Brain (organoid and tissue), 16 donors: ENCODE measurements at places on chromosomes 5 and 9.
A peak's percentile ranks its signal among the peaks of the same experiment; 100 is the strongest.

DNA sequence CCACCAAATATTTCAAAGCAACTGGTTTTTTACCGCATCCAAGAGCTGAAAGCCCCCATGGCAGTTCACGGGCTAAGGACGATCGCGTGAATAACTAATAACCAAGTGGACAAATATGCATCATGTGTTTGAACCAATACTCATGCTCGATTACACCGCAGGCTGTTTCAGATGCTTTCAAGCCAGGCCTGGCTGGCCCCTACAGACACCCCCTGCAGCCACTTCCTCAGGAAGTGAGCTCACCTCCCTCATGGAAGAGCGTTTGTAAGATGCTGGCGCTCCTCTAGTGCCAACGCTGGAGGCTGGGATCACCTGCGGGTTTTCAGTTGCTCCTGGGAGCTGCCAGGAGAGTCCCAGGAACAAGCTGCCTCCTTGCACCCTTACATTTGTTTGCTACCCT is 53.9 kb upstream of the PTCH1 start:
- DNase-seq = no peak

- DNase-seq = no peak
Measured at GRCh38 chr9:126439402-126439765, 112.8 kb downstream of the MVB12B start.

DNA sequence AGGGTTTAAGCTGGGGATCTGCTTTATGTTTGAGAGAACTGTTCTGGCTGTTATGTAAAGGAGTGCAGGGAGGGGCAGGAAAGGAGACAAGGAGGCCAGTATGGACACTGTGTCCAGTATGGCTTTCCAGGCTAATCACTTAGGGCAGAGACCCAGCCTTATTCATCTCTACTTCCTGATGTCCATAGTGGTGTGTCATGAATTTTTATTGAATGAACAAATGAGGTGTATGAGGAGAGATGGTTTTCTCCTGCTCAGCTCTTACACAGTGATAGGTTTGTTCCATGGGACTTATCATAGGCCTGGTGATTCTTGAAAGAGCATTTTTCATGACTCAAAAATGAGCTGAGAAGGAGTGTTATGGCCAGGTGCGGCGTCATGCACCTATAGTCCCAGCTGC is 20.5 kb upstream of the FGFR4 start:
- no peak for DNase-seq

DNA sequence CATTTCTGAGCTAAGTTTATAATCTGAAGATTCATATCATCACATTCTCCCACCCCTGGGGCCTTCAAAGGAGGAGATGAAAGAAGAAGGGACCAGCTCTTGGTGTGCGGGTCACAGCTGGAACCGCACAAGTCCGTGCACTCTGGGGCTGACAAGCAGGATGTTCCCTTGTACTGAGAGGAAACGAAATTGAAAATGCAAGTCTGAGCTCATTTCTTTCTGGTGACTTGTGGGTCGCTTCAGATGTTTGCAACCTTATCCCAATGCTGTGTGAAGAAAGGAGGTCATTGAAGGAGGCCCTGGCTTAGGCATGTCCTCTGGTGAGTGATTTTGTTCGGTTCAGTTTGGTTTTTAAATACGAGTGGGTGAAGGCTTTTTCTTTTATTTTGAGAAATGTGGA is 59.6 kb downstream of the C9orf152 start:
- DNase-seq = no peak

GRCh38 chr5:139395844-139396640 is 1.1 kb upstream of the PROB1 start:
- no peak for DNase-seq

GRCh38 chr5:51960617-51961121 is 577.4 kb downstream of the ISL1 start:
- DNase-seq = peak; percentile 65

DNA sequence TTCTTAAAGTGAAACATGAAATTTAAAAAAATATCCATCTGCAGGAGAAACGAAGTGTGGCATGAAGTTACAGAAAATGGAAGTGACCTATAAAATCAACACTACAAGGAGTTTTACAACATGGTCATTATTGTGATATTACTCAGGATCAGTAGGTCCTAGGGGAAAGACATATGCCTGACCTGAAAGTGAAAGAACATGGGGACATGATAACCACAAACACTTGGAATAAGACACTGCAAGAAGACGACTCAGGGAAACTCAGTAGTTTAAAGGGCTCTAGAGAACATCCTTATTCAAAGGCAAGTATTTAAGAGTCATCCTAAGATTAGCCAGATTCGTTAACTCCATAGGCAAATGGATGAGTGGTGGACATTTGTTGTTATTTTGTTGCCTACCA is 19.9 kb upstream of the LPAR1 start:
- no peak for DNase-seq

DNA sequence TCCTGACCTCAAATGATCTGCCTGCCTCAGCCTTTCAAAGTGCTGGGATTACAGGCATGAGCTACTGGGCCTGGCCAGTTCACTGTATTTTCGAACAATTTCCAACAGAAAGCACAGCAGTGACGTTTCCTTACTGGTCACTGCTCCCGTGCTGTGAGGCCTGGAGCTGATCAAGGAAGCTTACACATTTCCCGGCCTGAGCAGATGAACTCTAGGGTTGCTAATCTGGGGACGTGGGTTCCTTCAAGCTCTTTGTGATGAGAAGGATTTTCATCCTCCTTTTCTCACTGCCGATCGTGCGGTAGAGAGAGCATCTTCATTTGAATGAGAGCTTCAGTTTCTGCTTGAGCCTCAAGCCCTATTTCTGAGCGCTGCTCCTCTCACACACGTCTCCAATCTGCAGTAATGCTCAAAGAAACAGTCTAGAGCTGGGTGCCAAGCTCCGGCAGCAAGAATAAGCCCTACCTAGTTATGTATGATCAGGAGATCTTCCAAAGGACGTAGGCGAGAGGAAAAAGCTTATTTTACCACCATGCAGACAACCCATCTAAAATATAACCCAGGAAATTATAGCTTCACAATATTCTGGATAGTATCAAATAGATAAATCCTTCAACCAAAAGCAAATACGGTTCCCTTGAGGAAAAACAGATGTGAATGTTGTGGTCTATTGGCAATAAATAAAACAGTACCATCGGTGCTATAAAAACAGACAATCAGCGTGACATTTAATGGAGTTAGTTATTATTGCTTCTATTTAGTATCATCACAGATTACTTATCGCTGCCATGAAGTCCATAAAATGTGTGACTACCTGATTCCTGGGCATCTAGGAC is 7.3 kb upstream of the SPATA24 start:
- no peak for DNase-seq

DNA sequence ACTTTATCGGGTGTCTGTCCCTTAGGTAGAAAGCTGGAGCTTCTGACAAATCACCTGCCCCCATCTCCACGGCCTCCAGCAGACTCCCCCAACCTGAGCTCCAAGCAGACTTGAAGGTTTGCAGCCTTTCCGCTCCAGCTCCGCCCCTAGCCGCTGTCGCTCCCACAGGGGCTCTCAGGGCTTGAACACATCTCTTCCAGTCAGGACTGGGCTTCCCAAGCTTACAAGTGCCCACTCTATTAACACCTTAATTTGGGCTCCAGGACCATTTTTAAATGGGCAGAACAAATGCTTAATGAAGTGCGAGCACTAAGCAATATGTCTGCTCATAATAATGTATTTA is 17.2 kb upstream of the SLC25A51 start:
- DNase-seq = no peak

GRCh38 chr5:144332265-144332664 is 161.6 kb downstream of the KCTD16 start:
- no peak for DNase-seq

GRCh38 chr5:151092762-151093161 is 11.9 kb upstream of the TNIP1 start:
- no peak for DNase-seq

DNA sequence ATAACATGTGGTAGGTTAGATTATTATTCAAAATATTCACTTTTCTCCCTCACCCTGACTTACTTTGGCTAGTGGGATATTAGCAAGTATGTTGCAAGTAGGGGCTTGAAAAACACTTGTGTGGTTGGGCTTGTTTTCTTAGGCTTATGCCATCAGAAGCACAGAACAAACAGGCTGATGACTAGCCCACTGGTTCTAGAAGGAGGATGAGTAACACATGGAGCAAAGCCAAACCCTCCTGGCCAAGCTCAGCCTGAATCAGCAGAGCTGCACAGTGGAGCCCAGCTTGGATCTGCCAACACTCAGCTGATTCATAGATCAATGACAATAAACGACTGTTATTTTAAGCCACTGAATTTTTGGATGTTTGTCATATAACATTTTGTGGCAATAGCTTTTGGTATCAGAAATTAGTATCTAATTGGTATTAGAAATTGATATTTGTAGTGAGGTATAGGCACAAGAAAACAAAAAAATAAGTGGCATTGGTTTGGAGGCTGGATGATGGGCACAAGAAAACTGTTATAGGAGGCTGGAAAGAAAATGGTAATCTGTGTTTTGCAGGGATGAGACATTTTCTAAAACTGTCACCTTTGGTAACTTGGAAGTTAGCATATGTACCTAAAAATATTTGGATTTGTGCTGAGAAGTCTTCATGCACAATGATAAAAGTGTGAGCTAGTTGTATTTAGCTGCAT is 46.1 kb upstream of the ZBED3 start:
- peak; percentile 33 for DNase-seq

DNA sequence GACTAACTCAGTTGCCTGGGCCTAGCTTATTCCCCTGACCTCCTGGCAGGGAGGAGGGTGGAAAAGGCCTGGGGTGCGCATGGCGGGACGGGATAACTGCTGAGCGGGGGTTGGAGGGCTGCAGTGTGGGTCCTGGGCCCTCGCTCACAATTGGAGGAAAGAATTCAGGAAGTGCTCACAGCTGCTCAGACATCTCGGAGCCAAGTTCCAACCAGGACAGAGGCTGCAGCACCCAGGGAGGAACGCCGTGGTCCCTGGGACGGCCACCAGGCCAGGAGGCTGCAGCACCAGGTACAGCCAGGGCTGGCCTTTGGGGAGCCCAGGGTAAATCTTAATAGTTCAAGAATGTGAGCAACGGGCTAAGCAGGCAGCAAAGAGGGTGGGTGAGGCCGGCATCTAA is at the start of gene SPAAR:
TSS of gene SPAAR (plus strand) at position 217 of the 400 bp plus-strand sequence. CDS start 974 bp downstream, outside the sequence.
- DNase-seq = no peak

DNA sequence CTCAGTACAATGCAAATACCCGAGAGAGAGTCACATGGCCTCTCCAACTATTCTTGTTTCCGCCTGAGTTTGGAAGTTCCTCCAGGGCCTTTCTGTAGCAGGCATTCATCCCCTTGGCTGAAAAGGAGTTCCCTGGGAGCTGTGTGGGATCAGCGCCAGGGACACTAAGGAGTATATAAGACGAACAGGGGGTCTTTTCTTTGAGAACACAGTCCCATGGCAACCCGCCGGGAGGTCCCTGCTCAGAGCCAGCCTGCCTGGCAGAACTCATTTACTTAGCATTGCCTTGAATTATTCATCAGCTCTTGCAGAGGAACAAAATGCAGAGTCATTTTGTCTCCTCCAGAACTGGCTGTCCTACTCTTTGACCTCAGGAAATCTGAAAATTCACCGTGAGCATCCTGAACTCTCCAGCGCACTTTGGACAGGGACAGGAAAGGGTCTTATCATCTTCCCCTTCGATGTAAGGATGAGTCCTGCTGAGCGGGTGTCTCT is 120.4 kb upstream of the OSMR start:
- peak; percentile 93 for DNase-seq

DNA sequence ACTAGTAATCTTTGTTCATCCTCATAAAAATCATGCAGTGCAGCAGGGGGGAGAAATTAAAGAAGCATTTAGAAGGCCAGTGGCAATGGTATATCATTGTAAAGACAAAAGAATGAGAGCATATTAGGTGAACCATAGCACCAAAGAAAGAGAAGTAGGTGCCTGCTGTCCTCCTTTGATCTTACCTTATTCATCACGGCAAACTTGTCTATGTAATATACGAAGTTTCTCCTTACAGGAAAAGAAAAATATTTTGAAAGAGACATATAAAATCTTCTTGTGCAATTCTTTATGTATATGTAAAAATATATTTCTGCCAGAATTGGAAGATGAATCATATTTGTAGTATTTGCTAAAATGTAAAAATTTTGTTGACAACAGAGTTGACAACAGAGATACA is 411.3 kb upstream of the ARRDC3 start:
- DNase-seq = no peak

- DNase-seq = no peak
Measured at GRCh38 chr5:94396687-94397086, 221.7 kb downstream of the KIAA0825 start.

DNA sequence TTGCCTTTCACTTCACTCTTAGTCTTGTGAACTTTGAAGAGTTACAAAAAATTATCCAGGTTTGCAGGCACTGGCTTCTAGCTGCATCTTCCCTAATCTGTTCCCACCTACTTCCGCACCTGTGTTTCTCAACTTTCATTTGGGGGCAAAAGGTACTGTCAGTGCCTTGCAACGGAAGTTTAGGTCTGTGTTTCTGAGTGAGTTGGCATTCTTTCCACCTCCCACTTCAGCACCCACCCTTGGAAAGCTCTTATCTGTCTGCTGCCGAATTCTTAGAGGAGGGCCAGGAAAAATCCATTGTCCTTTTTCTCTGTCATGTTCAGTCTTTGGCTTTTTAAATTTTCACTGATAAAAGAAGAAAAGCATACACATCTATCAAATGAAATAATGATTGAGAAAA is 89.7 kb upstream of the RASGRF2 start:
- no peak for DNase-seq

GRCh38 chr9:137354845-137355760 is 53.0 kb upstream of the NRARP start:
- no peak for DNase-seq

GRCh38 chr5:1390861-1391600 is 46.1 kb upstream of the CLPTM1L start:
- DNase-seq = no peak

DNA sequence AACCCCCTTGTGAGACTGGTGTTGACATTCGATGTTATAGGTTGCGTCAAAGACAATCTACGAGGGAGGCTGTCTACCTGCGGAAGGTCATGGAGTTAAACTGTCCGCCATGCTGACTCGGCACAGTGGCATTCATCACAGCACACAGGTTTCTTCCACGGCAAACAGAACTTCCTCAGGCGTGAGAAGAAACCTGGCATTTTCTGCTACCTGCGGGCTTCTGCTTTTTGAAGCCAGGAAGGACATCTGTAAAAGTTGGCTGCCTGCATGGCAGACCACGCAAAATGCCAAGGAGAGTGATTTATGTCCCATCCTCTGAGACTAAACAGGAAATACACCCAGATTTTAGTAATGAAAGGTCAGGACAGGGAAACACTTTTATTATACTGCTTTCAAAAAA is 809.8 kb upstream of the NUDT12 start:
- no peak for DNase-seq

- DNase-seq = peak; percentile 98
Measured at GRCh38 chr9:82961504-82962125, 101.3 kb downstream of the RASEF start.

- DNase-seq = no peak
Measured at GRCh38 chr5:173317852-173318251, 10.4 kb downstream of the STC2 start.

GRCh38 chr5:135140446-135141204 is 106.6 kb upstream of the PITX1 start:
- no peak for DNase-seq
